Hepatic stellate cell (primary cell): ENCODE measurements at places on chromosomes 3 and 15.

- no peak for DNase-seq
These were observed 840.0 kb downstream of the ROBO1 start for GRCh38 chr3:78927759-78928158.

DNA sequence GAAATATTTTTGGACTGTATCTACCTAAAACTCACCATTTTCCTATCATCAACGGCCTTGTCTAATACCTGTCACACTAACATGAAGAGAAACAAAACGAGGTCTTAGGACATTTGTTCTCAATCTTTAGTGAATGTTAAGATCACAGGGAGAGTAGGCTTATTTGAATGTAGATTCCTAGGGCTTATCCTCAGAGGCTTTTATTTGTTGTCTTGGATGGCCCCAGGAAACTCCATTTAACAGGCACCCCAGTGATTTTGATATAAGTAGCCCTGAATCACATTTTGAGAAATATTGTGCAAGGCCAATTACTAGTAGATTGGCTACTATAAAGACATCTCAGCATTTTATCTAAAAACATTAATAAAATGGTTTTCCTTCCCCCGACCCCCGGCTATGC, 367.4 kb downstream of the GAP43 start:
- DNase-seq: no peak

DNA sequence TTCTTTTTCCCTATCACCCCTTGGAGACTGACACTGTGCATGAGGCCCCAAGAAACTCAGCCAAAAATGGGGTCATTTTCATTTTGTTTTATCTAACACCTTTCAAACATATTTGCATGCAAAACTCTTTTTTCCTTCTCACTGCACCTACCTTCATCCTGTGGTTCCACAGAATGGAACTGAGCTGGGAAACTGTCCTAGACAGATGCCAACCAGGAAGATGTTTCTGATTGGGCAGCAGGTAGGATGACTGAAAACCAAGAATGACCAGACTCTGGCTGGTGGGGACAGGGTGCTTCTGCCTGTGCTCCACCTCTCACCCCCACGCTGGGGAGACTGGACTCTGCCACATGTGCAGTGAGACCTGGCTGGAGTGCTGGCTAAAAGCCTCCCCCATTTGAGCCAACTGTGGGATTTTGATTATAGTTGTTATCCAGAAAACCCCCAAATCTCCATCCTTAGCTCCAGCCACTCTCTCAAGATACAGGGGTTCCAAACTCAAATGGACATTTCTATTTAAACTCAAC, 5.2 kb downstream of the PPIB start:
- no peak for DNase-seq

DNA sequence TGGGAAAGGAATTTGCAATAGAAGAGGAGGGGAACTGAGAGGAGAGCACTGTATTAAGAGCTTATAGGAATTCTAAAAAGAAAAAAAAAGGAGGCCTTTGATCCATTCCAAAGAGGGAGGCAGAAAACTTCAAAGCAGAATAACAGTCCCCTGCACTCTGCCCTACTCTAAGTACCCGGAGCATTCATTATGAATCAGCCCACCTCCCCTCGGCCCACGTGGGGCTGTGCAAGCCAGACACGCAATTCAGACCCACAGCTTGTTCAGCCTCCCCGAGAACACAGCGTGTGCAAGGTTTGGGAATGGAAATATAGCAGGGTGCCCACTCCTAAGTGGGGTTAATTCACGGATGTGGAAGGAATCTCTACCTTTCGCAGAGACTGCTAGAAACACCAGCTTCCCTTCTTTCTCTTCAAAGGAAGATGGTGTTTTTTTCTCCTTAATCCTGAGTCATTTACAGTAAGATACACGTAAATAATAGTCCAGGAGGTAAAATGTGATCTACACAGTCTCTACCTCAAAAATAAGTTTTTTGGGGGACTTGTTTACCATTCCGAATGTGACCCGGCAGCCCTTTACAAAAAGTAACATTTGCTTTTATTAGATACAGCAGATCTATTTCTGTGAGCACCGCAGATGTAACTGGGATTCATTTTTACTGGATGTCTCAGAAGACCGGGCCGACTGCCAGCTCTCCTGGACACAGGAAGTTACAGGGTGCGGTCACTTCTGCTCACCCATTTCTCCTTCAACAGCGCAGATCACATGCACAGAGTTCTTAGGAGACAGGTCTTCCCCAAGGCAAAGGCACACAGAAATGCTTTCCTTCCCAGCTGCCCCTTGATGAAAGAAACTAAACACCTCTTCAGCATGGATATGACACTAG, 768.5 kb upstream of the CFAP20DC start:
- peak; percentile 64 for DNase-seq

- no peak for DNase-seq
These were observed 31.9 kb upstream of the ADGRG7 start for GRCh38 chr3:100577382-100578008.

- DNase-seq: peak; percentile 72
These were observed 18.0 kb upstream of the LOXL1 start for GRCh38 chr15:73908030-73908821.

DNA sequence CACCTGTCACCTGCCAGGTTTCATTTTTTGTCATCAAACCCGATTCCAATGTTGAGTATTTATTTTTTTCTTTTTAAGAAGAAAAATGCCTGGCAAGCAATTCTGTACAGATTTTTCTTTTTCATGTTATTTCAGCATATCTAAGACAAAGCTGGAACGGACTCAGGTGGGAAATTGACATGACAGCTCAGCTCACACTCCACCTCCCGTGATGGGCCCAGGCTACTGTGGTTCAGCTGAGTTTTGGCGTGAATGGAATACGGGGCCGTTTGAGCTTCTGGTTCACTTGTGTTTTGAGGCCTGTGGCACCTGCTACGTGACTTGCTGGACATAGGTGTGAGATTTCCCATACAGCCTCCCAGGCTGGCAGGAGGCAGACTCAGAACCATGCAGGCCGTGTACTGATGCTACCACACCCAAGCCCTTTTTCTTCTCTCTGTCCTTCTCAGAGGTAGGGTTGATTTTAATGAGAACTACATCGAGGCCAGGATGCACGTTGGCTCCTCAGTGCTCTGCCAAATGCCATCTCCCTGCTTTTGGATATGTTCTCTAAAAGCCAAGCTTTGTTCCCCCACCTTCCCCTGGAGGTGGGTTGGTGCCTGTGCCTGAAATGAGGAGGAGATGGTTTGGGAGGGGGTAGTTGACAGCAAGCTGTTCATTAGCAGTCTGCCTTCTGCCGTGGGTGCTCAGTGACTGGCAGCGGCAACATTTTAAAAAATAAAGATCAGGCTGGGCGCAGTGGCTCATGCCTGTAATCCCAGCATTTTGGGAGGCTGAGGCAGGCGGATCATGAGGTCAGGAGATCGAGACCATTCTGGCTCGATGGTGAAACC, 48.7 kb downstream of the TRAK1 start:
- DNase-seq: no peak

- no peak for DNase-seq
These were observed 542.5 kb upstream of the UBE2E2 start for GRCh38 chr3:22660606-22661005.

DNA sequence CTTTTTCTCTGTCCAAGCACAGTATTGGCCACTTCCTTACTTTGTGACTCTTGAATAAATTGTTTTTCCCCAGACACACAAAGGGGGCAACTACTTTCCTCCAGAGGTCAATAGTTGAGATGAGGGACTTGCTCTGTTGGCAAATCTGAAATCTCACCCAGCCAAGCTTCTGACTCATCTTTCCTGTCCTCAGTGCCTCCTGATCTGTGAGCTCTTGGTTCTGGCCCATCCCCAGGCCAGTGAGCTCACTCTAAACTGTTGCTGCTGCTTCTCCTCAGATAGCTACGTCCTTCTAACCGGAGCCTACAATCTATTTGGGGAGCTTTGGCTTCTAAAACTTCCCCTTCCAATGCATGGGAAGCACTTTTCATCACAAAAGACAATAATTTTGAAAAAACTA, 50.0 kb upstream of the NMD3 start:
- peak; percentile 49 for DNase-seq
